ENCODE measurements at places on chromosomes 7 and 10. TPM values are rescaled to one million over a fixed set of nuclear protein-coding genes. Genes with fewer than 3 reads are reported as not detected.

TUBAL3 gene
- total RNA-seq, result not detected

DNA sequence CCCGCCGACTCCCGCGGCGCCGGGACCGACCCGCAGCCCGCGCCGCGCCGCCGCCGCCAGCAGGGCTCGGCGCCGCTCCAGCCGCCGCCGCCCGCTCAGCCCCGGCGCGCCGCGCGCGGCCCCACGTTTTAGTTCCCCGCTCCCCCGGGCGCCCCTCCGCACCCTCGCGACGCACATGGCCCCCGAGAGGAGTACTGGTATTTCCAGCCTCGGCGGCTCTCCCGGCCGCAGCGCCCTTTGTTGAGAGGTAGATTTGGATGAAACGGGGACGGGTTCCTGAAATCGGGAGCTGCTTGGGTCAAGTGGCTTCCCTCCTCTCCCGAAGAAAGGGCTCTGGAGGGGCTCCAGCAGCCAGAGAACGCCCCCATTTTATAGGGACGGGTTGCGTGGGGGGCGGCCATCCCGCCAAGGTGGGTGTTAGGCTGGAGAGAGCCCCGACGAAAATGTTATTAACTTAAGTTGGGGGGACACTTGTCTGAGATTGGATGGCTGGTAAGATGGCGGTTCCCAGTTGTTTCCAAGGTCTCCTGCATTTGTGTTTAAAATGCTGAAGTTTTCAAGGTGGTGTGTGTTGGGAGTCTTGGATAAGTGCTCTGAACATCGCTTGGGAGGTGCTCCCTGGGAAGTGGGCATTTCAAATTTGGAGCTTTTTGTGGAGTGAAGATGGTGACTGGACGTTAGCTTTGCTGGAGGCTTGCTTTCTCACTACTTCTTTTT lies 1.2 kb downstream of the BMI1 start:
- DNase-seq, result no peak

DNA sequence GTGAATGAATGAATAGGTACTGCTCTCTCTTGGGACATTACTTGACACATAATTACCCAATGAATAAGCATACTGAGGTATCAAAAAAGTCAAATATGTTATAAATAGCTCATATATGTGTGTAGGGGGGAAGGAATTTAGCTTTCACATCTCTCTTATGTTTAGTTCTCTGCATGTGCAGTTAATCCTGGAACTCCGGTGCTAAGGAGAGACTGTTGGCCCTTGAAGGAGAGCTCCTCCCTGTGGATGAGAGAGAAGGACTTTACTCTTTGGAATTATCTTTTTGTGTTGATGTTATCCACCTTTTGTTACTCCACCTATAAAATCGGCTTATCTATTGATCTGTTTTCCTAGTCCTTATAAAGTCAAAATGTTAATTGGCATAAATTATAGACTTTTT lies 1.2 kb downstream of the CFTR start:
- DNase-seq, result no peak

- no peak for DNase-seq
Observed at GRCh38 chr10:103800089-103800488, 55.3 kb downstream of the SH3PXD2A start.

- DNase-seq, result no peak
Observed at GRCh38 chr7:69659983-69660382, 61.7 kb downstream of the AUTS2 start.

Measured in mesenteric fat pad (tissue), 1 donor.